ENCODE measurements at places on chromosomes 2 and 18.

DNA sequence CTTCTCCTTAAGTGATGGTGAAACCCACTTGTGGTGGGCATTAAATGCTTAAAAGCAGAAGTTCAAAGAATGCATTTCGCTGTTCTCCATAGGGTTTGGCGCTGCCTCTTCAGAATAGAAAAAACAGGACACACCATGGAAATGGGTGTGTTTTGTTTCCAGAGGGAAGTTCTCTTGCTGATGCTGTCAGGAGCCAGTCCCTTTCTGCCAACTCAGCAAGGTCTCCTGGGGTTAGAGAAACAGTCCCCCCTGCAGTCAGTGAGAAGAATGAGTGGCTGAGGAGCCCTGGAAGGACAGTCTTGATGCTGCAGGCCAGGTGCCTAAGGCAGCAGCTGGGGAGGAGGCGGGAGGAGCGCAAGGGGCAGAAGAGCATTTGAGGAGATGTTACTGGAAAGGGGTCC, 37.8 kb upstream of the ASAP2 start:
- no peak for DNase-seq

DNA sequence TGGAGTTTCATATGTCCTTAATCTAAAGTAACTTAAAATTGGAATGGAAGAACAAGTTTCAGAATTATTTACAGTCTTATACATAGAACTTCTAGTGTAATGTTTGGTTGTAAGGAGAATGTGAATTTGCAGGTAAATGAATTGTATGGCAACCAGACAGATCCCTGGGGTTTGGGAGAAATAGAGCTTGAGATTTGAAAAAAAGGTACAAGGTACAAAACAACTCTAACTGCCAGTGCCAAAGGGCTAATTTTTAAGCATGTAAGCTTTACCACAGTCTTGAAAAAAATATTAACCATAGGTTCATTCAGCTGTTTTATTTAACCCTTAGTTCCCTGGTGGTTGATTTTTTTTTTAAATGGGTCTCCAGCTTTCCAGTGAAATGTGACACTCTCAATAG, 103.3 kb downstream of the ICA1L start:
- DNase-seq = no peak

DNA sequence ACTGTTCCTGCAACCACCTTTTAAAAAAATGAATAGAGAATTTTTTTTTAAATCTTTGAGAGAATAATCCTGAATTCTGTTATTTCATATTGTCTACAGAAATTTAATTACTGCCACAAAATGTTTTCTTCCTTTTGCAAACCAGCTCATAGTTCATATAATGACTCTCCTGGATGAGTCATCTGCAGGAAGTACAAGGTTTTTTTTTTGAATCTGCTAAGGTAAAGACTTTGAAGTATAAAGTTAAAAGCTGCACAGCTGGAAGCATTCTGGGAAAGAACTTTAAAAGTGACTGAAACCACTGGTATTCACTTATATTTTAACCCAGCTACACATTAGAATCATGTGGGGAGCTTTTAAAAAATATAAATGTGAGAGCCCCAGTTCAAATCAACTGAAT, 25.4 kb downstream of the SESTD1 start:
- DNase-seq = no peak

GRCh38 chr2:28623582-28624405, 127.8 kb upstream of the PPP1CB start:
- no peak for DNase-seq

GRCh38 chr18:13605901-13606300, 120.5 kb downstream of the FAM210A start:
- no peak for DNase-seq

GRCh38 chr18:64019922-64020756, 50.3 kb downstream of the SERPINB8 start:
- DNase-seq = no peak

GRCh38 chr2:179172894-179173293, 91.7 kb downstream of the SESTD1 start:
- no peak for DNase-seq

GRCh38 chr2:100422320-100423055, 5.0 kb upstream of the CHST10 start:
- DNase-seq = no peak
